ENCODE measurements at places on chromosomes 11 and 22. TPM values are rescaled to one million over a fixed set of nuclear protein-coding genes. Genes with fewer than 3 reads are reported as not detected.

RAB38 gene
- polyA plus RNA-seq = 19.4 TPM

SCGB1C1 gene
- polyA plus RNA-seq = not detected

SMC1B gene
- 0.24 TPM for polyA plus RNA-seq

DNA sequence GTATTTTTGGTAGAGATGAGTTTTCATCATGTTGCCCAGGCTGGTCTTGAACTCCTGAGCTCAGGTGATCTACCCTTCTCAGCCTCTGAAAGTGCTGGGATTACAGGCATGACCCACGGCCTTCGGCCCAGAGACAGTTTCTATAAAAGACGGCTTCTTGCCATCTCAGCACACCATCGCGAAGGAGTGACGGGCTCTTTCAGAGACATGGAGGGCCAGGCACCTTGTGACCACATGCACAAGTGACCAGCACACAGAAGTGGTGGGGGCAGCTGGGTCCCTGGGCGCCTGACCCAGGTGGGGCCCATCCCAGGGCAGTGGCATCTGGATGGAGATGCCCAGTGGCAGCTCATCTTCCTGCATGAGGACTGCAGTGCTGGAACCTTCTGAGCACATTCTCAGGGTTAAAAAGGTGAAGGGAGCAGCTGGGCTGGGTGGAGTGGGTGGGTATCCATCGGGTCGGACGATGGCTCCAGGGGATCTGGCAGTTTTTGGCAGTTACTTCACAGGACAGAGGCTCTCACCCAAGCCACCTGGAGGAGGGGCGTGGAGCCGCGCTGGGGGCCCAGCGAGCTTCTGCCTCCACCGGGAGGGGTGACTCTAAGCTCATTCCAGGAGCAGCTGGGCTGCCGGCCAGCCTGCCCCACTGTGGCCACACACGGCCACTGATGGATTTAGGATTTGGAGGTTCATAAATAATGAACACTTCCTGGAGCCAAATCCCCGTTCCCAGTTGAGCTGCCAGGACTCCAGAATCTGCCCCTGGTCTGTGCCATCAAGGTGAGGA is 373.0 kb downstream of the CTTN start:
- DNase-seq = no peak

DNA sequence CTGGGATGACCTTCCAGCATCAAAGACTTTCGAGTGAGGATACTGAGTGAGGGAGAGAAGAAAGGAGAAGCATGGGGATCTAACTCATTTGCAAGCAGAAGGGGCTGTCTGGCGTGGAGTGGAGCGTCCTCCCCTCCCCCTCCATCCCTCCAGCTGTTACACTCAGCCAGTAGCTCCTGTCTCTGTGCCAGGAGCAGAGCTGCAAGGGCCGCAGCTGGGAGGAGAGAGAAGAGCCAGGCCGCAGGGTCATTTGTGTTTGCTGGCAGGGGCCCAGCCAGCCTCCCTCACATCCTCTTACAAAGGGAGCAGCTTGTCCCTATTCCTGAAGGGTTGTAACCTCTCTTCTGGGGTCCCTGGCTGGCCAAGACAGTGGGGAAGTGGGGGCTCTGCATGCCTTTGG is 57.9 kb downstream of the NECTIN1 start:
- DNase-seq = peak; percentile 95

- no peak for DNase-seq
Observed at GRCh38 chr11:117814766-117815261, 9.7 kb downstream of the FXYD2 start.

DNA sequence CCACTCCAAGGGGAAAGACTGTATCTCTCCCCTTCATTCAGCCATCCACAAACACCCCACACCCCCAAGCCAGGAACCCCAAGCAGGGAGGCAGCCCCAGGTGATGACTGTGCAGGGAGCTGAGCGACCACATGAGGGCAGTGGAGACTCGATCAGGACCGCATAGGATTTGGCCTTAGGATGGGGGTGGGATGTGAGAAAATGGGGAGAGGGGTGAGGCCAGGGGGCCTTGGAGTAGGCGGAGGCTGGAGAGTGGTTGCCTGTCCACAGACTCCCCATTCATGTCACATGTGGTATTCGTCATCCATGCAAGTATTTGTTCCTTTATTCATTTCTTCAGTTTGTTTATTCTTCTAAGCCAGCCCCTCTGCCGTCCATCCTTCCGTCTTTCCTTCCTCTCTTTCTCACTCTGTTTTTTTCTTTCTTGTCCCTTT is 2.7 kb upstream of the RHOD start:
- no peak for DNase-seq

DNA sequence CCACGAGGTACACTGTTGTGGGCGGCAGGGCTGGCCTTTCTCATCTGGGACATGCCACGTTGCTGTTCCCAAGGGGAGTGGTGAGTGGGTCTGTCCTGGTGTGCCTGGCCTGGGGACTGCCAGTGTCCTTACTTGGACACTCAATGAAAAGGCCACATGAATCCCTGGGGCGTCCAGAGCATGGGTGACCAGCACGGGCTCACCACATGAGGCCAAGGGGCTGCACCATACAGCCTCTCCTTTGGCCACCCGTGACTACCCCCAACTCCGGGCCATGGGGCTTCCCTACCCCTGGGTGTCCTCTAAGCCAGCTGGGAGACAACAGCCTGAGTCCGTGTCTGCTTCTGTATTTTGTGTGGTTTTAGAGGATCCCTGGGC is 20.2 kb upstream of the TXNRD2 start:
- DNase-seq = no peak

DNA sequence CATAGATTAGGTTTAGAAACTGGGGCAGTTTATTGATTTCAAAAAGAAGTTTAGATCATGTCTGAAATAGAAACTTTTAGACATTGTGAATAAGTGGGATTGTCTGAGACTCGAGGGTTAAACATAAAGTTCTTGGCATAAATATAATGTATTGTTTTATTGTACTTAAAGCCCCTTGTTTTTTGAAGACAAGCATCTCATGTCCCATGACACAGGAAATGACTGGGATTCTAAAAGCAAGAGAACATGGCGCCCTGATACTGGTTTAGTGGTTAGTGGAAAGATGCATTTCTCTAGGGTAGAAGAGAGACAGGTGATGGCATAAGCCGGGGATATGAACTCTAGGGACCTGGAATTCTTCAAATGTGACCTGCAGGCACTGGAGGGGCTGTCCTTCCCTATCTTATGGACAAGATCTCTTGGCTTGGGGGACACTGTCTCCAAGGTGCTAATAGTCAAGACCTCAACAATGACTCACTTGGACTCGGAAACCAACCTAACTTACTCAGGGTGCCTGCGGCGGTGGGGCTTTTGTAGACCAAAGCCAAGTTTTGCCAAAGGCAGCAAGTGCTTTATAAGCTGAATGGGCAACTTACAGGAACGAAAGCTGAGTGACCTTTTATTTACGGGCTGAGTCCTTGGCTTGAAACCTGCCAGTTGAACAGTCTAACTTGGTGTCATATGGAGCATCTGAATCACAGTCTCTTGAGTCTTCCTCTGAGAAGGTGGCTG is 48.2 kb downstream of the UBASH3B start:
- DNase-seq = no peak

GRCh38 chr11:86174101-86175046 is 70.2 kb upstream of the EED start:
- DNase-seq = no peak

DNA sequence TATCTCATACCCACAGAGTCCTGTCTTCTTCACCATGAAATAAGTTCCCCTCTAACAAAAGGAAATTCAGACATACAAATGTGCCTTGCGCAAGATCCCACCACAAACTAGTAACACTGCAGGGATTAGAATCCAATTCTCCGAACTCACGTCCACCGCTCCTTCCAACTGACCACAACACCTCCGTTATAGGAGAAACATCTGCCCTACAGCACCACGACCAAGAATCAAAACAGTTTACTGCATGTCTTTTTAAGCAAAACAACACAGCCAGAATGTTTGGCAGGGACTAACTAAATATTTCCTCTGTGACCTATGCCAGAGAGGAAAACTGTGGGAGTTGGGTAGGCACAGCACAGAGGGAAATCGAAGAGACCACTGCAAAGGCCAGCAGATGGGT is 72.7 kb upstream of the AKIP1 start:
- DNase-seq = peak; percentile 24

DNA sequence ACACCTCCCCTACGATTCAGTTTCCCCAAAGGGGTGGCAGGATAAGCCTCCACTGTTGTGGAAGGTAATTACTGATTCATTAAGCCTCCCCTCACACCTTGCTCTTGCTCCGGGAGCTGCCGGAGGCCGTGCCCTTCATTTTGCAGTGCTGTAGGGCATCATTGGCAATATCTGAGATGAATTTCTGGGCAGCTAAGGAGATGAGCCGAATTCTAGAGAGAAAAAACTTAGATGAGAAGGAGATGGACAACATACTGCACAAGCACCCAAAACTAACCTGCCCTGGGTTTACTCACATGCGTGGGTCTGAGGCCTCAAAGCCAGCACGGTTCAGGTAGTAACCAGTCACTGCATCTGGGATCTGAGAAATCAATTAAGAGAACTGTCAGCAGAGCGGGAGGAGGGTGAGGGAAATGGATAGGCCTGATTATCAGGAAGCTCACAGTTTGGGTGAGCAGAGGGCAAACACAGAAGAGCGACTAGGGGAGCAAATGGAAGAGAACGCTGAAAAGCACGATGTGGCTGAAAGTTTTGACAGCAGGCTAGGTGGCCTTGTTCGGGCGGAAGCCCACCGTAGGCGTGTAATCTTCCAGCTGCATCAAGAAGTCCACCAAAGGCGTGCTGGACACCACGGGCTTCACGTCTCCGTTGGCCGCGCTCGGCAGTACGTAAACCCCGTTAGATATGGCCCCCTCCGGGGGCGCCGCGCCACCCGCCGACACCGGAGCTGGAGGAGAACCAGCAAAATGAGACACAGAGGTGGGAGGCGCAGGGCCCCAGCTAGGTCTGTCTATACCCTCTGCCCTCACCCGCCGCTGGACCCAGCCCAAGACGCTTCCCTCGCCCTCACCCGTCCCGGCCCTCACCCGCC is 689 bp downstream of the TAF10 start:
- DNase-seq = no peak

DNA sequence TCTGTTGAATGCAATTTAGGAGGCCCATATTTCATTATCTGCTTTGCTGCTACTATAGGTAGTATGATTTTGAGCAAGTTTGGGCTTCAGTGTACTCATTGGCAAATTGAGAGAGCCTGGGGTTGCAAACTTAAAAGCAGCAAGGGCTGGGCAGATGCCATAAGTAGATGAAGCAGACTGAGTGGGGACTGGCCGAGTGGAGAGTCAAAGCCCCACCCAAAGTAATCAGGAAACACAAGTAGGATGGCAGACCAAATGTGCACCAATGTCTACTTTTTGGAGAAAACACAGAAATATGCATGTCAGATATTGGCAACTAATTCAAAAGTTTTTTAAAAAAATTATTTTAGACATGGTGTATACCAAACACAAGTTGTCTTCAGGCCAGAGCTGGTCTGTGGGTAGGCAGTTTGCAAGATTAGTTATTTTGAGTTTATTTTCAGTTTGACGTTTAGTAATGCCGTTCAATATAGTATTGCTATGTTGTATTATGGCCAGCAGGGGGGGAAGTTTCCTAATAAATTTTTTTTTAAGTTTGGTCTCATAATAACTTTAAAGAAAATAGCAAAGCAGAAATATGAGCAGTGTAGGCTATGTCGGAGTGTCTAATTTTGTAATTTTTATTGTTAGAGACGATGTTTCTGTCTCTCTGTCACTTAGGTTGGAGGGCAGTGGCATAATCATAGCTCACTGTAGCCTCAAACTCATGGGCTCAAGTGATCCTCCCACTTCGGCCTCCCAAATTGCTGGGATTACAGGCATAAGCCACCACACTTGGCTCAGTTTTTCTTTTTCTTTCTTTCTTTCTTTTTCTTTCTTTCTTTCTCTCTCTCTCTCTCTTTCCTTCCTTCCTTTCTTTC is 105.1 kb downstream of the HIPK3 start:
- DNase-seq = peak; percentile 25

DNA sequence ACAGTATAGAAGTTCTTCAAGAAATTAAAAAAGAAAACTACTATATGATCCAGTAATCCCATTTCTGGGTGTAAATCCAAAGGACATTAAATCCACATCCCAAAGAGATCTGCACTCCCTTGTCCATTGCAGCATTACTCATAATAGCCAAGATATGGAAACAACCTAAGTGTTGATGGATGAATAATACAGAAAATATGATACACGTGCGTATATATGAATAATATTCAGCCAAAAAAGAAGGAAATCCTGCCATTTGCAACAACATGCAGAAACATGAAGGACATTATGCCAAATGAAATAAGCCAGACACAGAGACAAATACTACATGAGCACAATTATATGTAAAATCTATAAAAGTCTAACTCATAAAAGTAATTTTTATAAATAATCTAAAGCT is 306.3 kb upstream of the ANO3 start:
- no peak for DNase-seq

QSER1 gene
- polyA plus RNA-seq = 44.2 TPM
